ENCODE measurements at places on chromosomes 7 and 10.

- no peak for DNase-seq
Measured at GRCh38 chr7:155007947-155008346, 5.0 kb upstream of the PAXIP1 start.

- no peak for DNase-seq
Measured at GRCh38 chr10:79936625-79937615, 12.0 kb downstream of the SFTPD start.

DNA sequence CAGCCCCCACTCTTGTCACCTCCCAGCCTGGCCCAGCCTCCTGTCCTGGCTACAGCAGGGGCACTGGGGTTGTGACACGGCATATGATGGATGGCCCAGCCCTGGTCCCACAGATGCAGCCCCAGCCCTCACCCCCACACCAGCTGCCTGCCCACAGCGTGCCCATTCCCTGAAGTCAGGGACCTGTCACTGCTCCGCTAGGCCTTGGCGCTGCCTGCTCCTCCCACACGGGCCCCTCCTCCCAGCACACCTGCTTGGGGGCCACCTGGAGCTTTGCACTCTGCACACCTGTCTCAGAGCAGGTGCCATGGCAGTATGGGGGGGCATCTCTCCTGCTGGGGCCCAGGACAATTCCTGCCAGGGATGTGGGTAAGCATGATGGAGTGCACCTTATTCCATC lies 3.5 kb downstream of the GCK start:
- no peak for DNase-seq

DNA sequence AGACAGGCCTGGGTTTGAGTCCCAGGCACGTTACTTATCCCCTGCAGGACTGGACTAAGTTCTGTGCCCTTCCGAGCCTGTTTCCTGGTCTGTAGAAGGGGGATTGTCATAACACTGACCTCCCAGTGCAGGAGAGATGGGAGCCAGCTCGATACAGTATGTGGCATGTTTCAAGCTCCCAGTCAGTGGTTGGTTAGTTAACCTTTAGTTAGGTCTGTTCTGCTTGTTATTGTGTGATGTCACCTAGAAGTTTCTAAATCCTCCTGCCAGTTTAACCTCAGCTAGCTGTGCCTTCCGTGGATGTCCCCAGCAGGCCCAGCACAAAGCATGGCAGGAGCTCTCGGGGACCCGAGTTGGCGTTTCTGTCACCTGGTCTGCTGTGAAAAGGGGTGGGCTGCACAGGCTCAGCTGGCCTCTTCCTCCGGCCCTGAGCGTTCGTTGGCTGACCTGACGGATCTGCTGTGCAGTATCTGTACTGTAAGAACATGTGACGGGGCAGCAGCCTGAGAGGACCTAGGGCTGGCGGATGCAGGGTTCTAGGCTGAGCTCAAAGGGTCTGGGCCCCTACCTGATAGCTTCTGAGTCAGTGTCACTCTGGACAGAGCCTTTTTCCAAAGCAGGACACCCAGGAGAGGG lies 53.0 kb downstream of the SPOCK2 start:
- no peak for DNase-seq

GRCh38 chr10:72087392-72087968 lies 871 bp downstream of the SPOCK2 start:
- no peak for DNase-seq

DNA sequence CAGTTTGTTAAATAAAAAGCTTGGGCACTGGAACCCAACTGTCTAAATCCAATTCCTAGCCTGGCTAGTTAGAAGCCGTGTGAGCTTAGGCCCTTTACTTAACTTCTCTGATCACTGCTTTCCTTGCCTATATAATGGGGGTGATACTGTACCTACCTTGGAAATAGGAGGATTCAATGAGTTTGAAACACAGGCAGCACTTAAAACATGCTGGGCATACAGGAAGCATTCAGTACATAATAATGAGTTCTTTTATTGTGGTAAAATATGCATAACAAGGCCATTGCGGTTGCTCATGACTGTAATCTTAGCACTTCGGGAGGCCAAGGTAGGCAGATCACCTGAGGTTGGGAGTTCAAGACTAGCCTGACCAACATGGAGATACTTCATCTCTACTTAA lies 47.4 kb upstream of the SEPHS1 start:
- DNase-seq: no peak

GRCh38 chr7:65453341-65454030 lies 79.8 kb downstream of the ZNF92 start:
- DNase-seq: no peak

Data from brain pericyte (primary cell).